PC-9 (cell line): ENCODE measurements at places on chromosomes 13 and 19. TPM values are rescaled to one million over a fixed set of nuclear protein-coding genes. Genes with fewer than 3 reads are reported as not detected.
A peak's percentile ranks its signal among the peaks of the same experiment; 100 is the strongest.

The MATK gene
- not detected in 2 replicates for total RNA-seq

The FAM83E gene
- 12.3 and 17.4 TPM in 2 replicates for total RNA-seq

The C19orf85 gene
- 0.73 and 0.74 TPM in 2 replicates for total RNA-seq

The SYCN gene
- not detected in 2 replicates for total RNA-seq

The ZNF222 gene
- 1.8 and 2.1 TPM in 2 replicates for total RNA-seq

The B3GNT3 gene
- total RNA-seq, result 47.7 and 65.9 TPM in 2 replicates

- peaks cover 5% of the 10 kb centered on the region; the same call in 1 of the 2 replicates for H3K36me3 ChIP-seq
- no peaks in the 10 kb centered on the region for H3K27me3 ChIP-seq
- H3K27ac ChIP-seq, result no peak within 1 kb of the TSS
- H3K4me3 ChIP-seq, result no peak within 1 kb of the TSS
These were observed at the start of gene YJEFN3 for GRCh38 chr19:19528721-19529490. Gene YJEFN3, plus strand, starts transcription at chr19:19528911. Its CDS starts 22 bp downstream, at chr19:19528933.

- peaks cover 27% of the 10 kb centered on the region for H3K36me3 ChIP-seq
- no peaks in the 10 kb centered on the region for H3K27me3 ChIP-seq
- no peak overlapping the region for H3K27ac ChIP-seq
- H3K4me3 ChIP-seq, result no peak overlapping the region
- H3K4me1 ChIP-seq, result no peaks in the 10 kb centered on the region
These were observed 37.2 kb downstream of the ZC3H13 start for GRCh38 chr13:46015366-46015765.

DNA sequence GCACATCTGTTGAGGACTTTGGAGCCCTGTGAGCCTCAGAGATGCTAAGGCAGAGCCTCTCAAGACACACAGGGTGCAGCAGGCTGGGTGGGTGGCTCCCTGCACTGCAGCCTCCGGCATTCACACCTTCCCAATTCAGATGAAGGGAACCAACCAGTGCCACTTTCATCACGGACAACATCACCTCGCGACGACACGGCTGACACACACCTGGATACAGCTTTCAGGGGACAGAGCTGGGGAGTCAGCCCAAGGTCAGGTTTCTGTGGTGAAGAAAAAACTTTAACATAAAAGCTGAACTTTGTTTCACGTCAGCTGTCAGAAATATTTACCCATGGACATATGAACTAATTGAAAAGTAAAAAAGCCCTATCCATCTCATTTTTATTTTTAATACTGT lies 24.9 kb upstream of the ARHGEF7 start:
- no peak for DNase-seq
- no peaks in the 10 kb centered on the region for H3K4me1 ChIP-seq
- H3K27ac ChIP-seq, result no peak overlapping the region

- H3K27me3 ChIP-seq, result no peaks in the 10 kb centered on the region
- no peak overlapping the region for H3K27ac ChIP-seq
- no peak overlapping the region for H3K4me3 ChIP-seq
- no peak for DNase-seq
- no peaks in the 10 kb centered on the region for H3K36me3 ChIP-seq
These were observed 280.7 kb upstream of the KLHL1 start for GRCh38 chr13:70388935-70389334.

DNA sequence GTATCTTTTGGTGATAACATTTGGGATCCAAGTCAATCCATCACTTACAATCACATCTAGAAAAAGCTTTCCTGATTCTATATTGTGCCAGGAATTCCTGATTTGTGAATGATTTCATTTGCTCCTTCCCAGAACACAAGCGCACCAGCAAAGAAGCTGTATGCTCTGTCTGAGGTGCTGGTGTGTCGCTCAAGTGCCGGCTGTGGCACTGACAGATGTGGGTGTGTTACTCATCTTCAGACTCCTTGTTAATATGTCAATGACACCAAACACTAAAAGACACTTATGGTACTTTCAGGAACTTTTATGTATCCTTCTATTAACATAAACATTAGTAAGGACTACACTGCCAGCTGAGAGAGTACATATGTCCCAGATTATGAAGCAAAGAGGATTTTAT lies 429.1 kb downstream of the ITGBL1 start:
- peaks cover 86% of the 10 kb centered on the region for H3K27me3 ChIP-seq
- no peaks in the 10 kb centered on the region for H3K4me1 ChIP-seq
- no peaks in the 10 kb centered on the region for H3K36me3 ChIP-seq
- H3K4me3 ChIP-seq, result no peak overlapping the region
- DNase-seq, result no peak

DNA sequence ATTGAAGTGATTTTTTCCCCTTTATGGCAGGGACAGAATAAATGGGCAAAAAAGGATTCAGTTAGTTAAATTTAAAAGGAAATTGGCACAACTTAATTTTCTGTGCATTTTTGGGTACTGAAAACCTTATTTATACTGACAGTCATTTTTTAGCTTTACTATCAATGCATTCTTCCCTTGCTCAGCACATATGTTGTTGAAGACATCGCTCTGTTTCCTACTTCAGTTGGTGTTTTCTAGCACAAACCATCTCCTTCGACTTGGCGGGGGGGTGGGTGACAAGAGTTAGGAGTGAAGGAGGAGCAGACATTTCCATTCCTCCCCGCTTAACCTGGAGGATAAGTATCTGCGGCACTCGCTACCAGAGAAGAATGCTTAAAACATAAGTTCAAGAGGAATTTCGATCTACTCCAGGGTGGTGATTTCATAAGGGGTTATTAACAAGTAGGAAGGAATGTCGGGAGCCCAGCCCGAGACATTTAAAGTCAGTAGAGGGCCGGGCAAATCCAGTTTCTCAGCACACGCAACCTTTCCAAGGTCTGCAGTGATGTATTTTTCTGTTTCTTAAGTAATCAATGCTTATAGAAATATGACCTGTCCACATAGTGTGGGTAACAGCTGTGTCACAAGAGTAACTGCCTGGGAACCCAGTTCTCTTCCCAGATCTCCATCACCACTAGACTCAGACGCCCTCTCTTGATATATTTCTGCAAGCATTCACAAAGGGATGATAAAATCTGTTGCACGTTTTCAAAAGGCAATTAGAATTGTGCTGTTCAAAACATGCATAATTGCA lies 525.8 kb downstream of the MYO16 start:
- H3K27ac ChIP-seq, result peak overlapping the region; percentile 96
- DNase-seq, result peak; percentile 53
- no peaks in the 10 kb centered on the region for H3K27me3 ChIP-seq
- H3K36me3 ChIP-seq, result no peaks in the 10 kb centered on the region
- H3K4me3 ChIP-seq, result peak overlapping the region; percentile 48
- peaks cover 65% of the 10 kb centered on the region for H3K4me1 ChIP-seq

- peaks cover 40% of the 10 kb centered on the region for H3K4me1 ChIP-seq
- H3K36me3 ChIP-seq, result no peaks in the 10 kb centered on the region
- H3K27me3 ChIP-seq, result no peaks in the 10 kb centered on the region
- DNase-seq, result no peak
- H3K27ac ChIP-seq, result no peak overlapping the region; the same call in 1 of the 2 replicates
- H3K4me3 ChIP-seq, result no peak overlapping the region
These were observed 4.4 kb upstream of the PLEKHF1 start for GRCh38 chr19:29660835-29661234.

- no peaks in the 10 kb centered on the region for H3K27me3 ChIP-seq
- H3K36me3 ChIP-seq, result no peaks in the 10 kb centered on the region
- DNase-seq, result no peak
- H3K4me3 ChIP-seq, result no peak overlapping the region
- no peaks in the 10 kb centered on the region for H3K4me1 ChIP-seq
These were observed 457.4 kb downstream of the DIAPH3 start for GRCh38 chr13:59706101-59706976.

DNA sequence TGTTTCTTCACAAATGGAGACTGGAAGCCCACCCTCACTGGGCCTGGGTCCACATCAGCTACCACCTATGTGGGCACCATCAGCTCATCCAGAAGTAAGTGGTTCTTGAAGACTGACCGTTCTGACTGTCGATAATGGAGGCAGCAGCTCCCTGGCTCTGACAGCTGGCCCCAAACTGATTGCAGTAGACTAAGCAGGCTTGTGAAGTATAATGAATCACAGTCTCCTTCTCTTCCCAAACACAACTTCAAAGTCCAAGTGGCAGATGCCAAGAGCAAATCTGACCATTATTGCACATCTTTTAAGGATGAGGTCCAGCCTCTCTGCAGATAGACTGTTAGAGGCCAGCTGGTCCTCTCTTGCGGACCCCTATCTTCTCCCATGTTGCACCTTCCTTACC lies 574.4 kb upstream of the KLF12 start:
- H3K4me1 ChIP-seq, result no peaks in the 10 kb centered on the region
- no peak overlapping the region for H3K4me3 ChIP-seq
- H3K27ac ChIP-seq, result no peak overlapping the region
- no peaks in the 10 kb centered on the region for H3K36me3 ChIP-seq
- H3K27me3 ChIP-seq, result no peaks in the 10 kb centered on the region

- peak overlapping the region; percentile 37 for H3K27ac ChIP-seq
- H3K36me3 ChIP-seq, result peaks cover 6% of the 10 kb centered on the region; the same call in 1 of the 2 replicates
- no peak overlapping the region for H3K4me3 ChIP-seq
- no peak for DNase-seq
- H3K27me3 ChIP-seq, result no peaks in the 10 kb centered on the region
These were observed 63.7 kb upstream of the NPAS1 start for GRCh38 chr19:46955813-46956371.

DNA sequence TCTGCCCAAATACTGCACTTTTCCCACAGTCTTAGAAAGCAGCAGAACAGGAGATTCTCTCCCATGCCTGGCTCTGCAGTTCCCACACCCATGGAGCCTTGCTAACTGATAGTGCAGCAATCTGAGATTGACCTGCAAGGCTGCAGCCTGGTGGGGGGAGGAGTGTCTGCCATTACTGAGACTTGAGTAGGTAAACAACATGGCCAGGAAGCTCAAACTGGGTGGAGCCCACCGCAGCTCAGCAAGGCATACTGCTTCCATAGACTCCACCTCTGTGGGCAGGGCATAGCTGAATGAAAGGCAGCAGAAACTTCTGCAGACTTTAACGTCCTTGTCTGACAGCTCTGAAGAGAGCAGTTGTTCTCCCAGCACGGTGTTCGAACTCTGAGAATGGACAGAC lies 358.5 kb upstream of the PCDH9 start:
- no peaks in the 10 kb centered on the region for H3K4me1 ChIP-seq
- H3K36me3 ChIP-seq, result no peaks in the 10 kb centered on the region
- H3K27ac ChIP-seq, result no peak overlapping the region
- no peak overlapping the region for H3K4me3 ChIP-seq

DNA sequence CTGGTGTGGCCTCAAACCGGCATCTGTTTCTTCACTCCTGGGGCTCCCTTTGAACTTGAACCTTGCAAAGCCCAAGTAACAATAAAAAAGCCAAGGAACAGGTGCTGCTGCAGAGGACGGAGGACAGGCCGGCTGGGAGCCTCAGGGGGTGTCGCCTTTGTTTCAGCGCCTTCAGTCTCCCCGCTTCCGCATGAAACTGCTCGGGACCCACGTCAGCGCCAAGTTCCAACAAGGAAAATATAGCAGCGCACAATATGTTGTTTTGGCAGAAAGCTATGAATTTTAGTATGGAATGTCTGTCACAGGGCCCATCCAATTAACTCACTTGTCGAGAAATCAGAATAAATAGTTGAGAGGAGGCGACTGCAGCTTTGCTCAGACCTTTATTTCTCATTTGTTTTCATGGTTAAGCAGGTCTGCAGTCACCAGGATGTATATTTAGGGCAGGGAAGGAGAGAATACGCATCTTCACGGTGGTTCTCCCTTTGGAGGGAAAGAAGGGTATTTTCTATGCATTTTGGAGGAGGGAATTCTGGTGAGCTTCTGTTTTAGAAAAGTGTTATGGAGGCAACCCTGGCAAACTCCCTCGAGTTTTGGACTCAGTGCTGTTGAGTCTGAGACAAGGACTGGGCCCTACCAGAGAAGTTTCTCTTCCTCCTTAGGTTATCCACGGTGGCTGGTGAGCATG lies 34.3 kb upstream of the MEDAG start:
- no peaks in the 10 kb centered on the region for H3K27me3 ChIP-seq
- H3K36me3 ChIP-seq, result no peaks in the 10 kb centered on the region
- no peak overlapping the region for H3K27ac ChIP-seq
- no peak for DNase-seq
- H3K4me3 ChIP-seq, result no peak overlapping the region
- H3K4me1 ChIP-seq, result no peaks in the 10 kb centered on the region

DNA sequence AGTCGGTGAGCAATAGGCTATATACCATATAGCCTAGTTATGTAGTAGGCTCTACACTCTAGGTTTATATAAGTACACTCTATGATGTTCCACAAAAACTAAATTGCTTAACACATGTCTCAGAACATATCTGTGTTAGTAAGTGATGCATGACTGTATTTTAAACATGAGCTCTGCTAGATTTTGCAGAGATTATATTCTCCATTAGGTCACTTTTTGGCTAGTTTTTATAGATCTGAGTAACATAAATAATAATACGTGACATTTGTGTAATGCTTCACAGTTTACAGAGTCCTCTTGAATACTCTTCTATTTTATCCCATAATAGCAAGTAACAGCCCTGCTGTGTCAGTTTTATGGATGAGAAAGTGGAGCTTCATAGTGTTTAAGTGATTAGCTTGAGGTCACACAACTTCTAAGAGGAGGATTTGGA lies 47.8 kb downstream of the NDFIP2 start:
- H3K4me3 ChIP-seq, result no peak overlapping the region
- no peak for DNase-seq
- H3K27me3 ChIP-seq, result no peaks in the 10 kb centered on the region
- H3K4me1 ChIP-seq, result peaks cover 9% of the 10 kb centered on the region; the same call in 1 of the 2 replicates
- no peak overlapping the region for H3K27ac ChIP-seq
- peaks cover 13% of the 10 kb centered on the region; the same call in 1 of the 2 replicates for H3K36me3 ChIP-seq

- H3K27ac ChIP-seq, result peak overlapping the region; percentile 59
- no peaks in the 10 kb centered on the region for H3K27me3 ChIP-seq
- peak overlapping the region; percentile 56 for H3K4me3 ChIP-seq
- H3K4me1 ChIP-seq, result peaks cover 21% of the 10 kb centered on the region
These were observed 5.1 kb upstream of the ZNF77 start for GRCh38 chr19:2949939-2950285.

- H3K27me3 ChIP-seq, result no peaks in the 10 kb centered on the region
- H3K36me3 ChIP-seq, result no peaks in the 10 kb centered on the region
- peak; percentile 57 for DNase-seq
- no peak overlapping the region for H3K4me3 ChIP-seq
- no peaks in the 10 kb centered on the region for H3K4me1 ChIP-seq
These were observed 20.5 kb downstream of the DZIP1 start for GRCh38 chr13:95624020-95624419.

DNA sequence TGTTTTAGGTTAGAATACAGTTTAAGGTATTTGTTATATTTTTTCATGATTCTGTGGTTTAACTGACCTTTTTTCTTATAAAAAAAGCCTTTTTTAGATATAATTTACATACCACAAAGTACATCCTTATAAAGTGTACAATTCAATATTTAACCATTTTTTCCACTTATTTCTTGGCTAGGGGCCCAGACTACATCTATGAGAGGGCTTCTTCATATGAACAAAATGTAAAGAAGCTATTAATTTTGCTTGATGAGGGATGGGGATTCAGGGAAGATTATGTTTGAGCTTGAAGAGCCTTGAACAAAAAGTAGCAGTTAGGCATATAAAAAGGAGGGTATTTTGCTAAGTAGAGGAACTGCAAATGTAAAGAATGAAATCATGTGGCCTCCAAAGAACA lies 2.2 kb downstream of the CCDC122 start:
- H3K4me3 ChIP-seq, result no peak overlapping the region
- no peak for DNase-seq
- no peaks in the 10 kb centered on the region for H3K27me3 ChIP-seq
- peaks cover 6% of the 10 kb centered on the region; the same call in 1 of the 2 replicates for H3K36me3 ChIP-seq
- 0 out of 2 replicates have a peak, but pooled peaks cover 27% of the 10 kb centered on the region for H3K4me1 ChIP-seq

- H3K27ac ChIP-seq, result no peak overlapping the region
- no peak overlapping the region for H3K4me3 ChIP-seq
- H3K4me1 ChIP-seq, result 0 out of 2 replicates have a peak, but pooled peaks cover 4% of the 10 kb centered on the region
These were observed 4.8 kb downstream of the TSKS start for GRCh38 chr19:49758292-49758691.

GRCh38 chr19:29882719-29883105 lies 59.3 kb upstream of the URI1 start:
- H3K4me3 ChIP-seq, result no peak overlapping the region
- no peak overlapping the region for H3K27ac ChIP-seq
- H3K4me1 ChIP-seq, result 0 out of 2 replicates have a peak, but pooled peaks cover 6% of the 10 kb centered on the region
- DNase-seq, result no peak
- no peaks in the 10 kb centered on the region for H3K36me3 ChIP-seq
